ENCODE measurements at places on chromosomes 7 and 10.

- no peak for DNase-seq
Observed at GRCh38 chr7:137304624-137305235, 38.8 kb downstream of the PTN start.

DNA sequence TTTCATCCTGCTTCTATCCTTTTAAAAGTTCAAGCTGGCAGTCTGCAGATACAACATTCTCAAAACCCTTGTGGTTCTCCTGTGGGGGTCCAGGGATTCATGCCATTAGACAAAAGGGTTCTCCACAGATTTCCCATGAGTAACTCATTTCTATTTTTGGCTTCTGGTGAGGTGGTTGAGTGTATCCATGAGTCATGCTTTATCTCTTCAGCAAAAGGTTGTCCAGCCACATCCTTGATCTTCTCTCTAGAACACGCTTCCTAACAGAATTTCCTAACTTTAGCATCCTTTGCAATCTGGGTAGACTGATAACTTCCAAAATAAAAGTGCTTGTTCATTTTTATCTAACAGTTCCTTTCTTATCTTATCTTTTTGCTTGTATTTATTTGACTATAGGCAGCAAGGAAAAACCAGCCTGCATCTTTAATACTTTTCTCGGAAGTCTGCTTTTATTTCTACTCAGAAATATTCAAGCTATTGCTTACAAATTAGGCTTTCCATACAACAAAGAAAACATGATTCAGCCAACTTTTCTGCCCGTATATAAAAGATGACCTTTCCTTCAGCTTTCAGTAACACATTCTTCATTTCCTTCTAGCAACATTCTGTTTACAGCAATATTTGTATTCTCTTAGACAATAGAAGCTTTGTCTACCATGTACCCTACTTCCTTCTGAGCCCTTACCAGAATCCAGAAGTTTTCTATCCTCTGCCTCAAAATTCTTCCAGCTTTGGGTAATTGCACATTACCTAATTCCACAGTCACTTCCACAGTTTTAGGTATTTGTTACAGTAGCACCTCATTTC is 79.3 kb upstream of the IL6 start:
- no peak for DNase-seq

- DNase-seq: no peak
Observed at GRCh38 chr7:155136619-155137243, 66.6 kb downstream of the HTR5A start.

DNA sequence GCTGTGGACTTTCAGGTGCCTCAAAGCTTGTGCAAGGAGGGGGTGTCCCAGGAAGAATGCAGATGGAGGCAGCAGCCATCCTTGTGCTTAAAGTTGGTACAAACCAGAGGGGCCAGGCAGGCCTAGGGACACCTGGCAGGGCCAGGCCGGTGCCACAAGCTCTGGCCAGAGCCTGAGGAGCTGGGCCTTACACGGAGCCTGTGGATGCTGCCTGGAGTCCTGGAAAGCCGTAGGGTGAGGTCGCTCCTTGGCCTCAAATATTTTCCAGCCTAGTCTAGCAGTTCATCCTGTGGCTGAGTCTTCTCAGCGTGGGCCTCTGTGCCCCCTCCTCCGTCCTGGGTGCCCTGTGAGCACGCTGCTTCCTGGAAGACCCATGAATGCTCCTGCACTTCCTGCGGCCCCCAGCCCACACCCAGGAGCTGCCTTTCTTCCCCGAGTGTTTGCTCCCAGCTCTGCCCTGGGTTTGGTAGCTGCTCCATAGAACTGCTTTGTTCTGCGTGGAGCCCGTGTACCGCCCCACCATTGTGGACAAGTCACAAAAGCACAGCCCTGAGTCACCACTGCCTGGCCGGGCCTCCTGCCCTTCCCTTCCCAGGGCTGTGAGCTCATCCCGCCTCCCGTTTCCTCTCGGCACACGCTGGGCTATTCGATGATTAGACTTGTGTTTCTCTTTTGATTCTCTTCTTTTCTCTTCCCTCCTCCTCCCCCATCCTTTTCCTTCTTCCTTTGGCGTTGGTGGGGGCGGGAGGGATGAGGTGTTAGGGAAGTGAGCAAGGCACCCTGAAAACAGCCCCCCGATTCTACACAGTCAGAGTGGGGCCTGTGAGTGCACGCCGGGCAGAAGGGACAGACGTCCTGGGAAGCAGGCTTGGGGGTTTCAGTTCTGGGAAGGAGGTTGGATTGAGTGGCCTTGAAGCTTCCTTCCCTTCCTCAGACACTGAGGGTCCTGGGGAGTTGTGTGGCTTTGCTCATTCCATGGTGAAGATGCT is 73.2 kb upstream of the SHH start:
- DNase-seq: no peak

DNA sequence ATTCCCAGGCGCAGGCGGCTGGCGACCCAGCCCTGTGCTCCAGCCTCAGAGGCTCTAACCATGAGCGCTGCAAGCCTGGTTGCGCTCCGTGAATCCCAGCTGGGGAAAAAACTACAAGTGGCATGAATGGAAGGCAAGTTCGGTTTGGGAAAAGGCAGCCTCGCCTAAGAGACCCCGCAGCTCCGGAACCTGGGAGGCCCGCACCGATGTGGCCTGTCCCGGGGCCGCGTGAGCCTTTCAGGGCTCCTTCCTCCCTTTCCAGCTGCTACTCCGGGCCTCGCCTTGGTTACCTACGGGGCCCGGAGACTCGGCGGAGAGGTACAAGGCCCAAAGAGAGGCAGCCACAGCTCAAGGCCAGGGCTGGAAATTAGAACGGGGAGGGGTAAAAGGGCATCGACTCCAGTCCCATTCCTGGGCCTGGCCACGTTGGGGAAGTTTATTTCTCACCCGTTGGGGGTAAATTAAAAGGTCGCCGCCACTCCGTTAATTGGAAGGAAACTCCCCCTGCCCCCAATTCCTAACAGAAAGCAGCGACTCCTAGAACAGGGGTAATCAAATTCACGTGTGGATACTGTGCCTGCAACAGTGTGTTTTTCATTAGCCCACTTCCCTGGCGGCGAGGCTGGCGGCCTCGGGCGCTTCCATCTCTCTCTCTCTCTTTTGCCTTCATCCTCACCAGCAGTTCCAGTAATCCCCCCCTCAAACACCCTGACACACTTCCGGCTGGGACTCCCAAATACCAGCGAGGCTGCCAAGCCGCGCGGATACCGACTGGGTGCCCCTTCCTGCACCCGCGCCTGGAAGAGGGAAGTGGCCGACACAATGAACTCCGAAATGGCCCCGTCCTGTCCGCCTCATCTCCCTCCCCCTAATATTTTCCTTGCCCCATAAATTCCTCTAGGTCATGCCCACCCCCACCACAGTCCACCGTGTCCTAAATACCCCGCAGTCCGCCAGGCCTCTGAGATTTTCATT is 1.5 kb upstream of the HOXA9 start:
- peak; percentile 9 for DNase-seq

DNA sequence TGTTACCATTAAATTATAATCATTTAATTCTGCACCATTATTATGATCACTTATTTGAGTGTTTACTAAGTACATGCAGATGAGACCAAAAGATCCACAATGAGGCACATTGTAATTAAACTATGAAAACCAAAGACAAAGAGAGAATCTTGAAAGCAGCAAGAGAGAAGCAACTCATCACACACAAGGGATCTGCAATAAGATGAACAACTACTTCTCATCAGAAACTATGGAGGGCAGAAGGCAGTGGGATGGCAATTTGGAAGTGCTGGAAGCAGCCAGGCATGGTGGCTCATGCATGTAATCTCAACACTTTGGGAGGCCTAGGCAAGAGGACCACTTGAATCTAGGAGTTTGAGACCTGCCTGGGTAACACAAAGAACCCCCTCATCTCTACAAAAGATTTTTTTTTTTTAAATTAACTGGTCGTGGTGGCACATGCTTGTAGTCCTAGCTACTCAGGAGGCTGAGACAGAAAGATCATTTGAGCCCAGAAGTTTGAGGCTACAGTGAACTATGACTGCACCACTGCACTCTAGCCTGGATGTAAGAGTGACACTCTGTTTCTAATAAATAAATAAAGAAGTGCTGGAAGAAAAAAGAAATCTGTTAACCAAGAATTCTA is 47.7 kb downstream of the CDK6 start:
- no peak for DNase-seq

DNA sequence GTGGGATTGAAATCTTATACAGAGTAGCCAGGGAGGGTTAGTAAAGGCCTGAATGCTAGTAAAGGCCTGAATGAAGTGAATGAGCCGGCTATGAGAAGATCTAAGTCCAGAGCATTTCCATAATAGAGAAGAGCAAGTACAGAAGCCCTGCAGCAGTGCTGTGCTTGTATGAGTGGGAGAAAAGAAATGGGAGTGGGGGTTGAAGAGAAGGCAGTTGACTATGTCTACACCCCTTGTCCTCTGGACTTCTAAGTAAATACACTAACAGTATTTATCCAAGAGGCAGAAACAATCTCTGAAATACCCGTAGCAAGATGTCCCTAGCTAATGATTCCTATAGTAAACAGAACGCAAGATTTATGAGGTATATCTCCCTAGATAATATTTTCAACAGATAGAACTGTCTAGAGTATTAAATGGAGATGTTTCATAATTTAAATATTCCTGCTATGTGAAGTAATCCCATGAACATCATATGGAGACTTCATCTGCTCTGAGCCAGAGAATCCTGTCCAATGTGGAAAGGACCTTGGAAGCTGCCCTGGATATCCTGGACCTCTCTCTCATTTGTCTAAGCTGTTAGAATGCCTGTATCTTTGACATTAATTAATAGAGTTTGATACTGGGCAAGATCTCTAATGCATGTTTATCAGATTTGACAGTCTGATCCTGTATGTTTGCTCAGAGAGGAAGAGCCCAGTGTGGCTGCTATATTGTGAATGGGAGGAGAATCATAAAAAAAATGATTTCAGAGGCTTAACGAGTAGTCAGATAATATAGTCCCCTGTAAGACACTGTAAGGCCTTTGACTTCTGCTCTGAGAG is 171.6 kb downstream of the LRRN3 start:
- DNase-seq: no peak

GRCh38 chr7:131835141-131835540 is 278.7 kb upstream of the PODXL start:
- DNase-seq: no peak

DNA sequence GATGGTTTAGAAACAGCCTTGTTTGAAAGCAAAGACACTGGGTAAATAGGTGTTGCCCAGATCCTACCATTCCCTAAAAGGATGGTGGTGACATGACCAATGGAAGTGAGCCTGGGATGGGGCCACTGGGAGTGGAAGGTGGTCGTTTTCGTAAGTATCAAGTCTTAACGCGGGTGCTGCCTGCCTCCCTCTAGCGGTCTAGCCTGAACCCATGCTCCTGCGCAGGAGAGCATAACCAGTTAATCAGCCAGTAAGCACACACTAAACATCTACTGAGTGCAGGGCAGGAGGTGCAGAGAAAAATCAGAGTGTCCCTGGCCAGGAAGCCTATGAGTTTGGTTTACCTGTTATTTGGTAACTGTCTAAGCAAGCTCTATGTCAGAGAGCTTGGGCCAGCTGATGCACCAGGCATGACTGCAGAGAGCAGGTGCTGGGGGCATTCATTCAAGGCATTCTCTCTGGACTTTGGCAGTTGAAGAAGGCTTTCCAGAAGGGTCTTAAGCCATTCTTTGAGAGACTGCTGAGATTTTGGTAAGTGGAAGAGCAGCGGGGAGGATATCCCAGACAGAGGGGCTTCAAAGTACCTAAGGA is 930 bp downstream of the GARIN1A start:
- peak; percentile 59 for DNase-seq
